ENCODE measurements at places on chromosomes 6 and 20. TPM values are rescaled to one million over a fixed set of nuclear protein-coding genes. Genes with fewer than 3 reads are reported as not detected.
A peak's percentile ranks its signal among the peaks of the same experiment; 100 is the strongest.

- no peak for DNase-seq
- no peaks in the 10 kb centered on the region for H3K27me3 ChIP-seq
- H3K4me3 ChIP-seq = no peak overlapping the region
- H3K4me1 ChIP-seq = peaks cover 14% of the 10 kb centered on the region
- no peak overlapping the region for H3K27ac ChIP-seq
Measured at GRCh38 chr6:139448998-139449610, 74.7 kb upstream of the CITED2 start.

DNA sequence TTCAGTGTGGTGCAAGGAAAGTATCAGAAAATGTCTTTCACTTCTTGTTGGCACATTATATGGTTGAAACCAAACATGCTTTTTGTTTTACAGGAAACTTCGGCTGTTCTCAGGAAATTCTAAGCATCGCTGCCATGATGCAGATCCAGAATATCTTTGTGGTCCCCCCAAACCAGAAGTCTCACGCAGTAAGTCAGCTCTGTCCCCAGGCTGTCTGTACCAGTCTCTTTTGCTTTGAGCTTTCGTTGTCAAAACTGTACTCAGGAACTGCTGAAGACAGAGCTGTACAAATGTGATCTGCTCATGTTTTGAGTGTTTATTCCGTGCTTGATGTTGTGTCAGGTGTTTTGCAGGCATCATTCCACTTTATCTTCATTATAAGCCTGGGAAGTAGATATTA is 59.6 kb downstream of the DHX35 start:
- peaks cover 68% of the 10 kb centered on the region for H3K36me3 ChIP-seq
- H3K27me3 ChIP-seq = no peaks in the 10 kb centered on the region
- H3K4me1 ChIP-seq = no peaks in the 10 kb centered on the region
- H3K4me3 ChIP-seq = no peak overlapping the region
- DNase-seq = no peak

- DNase-seq = no peak
- H3K4me1 ChIP-seq = no peaks in the 10 kb centered on the region
- no peaks in the 10 kb centered on the region for H3K27me3 ChIP-seq
- H3K36me3 ChIP-seq = no peaks in the 10 kb centered on the region
Measured at GRCh38 chr6:96460052-96460700, 61.4 kb upstream of the UFL1 start.

DNA sequence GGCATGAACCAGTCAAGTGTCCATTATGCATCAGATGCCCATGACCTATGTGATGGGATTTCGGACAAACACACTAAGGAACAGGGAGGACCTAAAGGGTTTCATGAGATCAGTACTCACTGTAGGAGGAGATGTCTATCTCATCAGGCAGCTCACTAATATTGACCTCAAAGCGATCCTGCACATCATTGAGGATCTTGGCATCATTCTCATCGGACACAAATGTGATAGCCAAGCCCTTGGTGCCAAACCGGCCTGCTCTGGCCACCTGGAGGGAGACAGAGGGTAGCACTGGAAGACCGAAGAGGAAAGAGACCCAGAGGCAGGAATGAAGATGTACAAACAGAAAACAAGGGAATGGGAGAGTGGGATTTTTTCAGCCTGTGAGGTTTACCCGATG is 1.9 kb downstream of the MCCD1 start:
- no peak for DNase-seq
- H3K4me1 ChIP-seq = peaks cover 24% of the 10 kb centered on the region
- peaks cover 66% of the 10 kb centered on the region for H3K36me3 ChIP-seq
- no peaks in the 10 kb centered on the region for H3K27me3 ChIP-seq

GRCh38 chr6:124432620-124433019 is 529.6 kb upstream of the RNF217 start:
- no peak for DNase-seq
- no peak overlapping the region for H3K27ac ChIP-seq
- H3K4me1 ChIP-seq = no peaks in the 10 kb centered on the region
- no peak overlapping the region for H3K4me3 ChIP-seq
- no peaks in the 10 kb centered on the region for H3K27me3 ChIP-seq
- H3K36me3 ChIP-seq = no peaks in the 10 kb centered on the region

GRCh38 chr6:33313105-33313708 is 671 bp downstream of the TAPBP start:
- peak overlapping the region; percentile 69 for H3K4me3 ChIP-seq
- H3K36me3 ChIP-seq = peaks cover 36% of the 10 kb centered on the region
- peaks cover 22% of the 10 kb centered on the region for H3K4me1 ChIP-seq

DNA sequence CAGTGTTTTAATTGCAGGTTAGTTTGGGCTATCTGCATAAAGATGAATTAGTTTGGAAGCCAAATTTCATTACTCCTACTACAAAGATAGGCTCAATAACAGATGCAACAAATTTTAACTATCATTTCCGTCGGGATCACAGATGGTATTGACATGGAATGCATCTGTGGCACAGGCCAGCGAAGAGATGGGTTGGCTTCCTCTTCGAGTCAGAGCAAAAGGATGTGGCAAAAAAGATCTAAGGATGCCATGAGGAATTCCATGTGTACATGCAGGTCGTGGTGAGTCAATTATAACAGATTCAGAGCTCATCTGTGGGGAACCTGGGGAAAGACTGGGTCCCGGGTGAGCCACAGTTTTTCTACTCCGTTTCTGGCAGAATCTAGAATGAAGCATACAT is 83.0 kb upstream of the CITED2 start:
- H3K4me3 ChIP-seq = no peak overlapping the region
- H3K36me3 ChIP-seq = no peaks in the 10 kb centered on the region
- no peak overlapping the region for H3K27ac ChIP-seq
- DNase-seq = no peak

DNA sequence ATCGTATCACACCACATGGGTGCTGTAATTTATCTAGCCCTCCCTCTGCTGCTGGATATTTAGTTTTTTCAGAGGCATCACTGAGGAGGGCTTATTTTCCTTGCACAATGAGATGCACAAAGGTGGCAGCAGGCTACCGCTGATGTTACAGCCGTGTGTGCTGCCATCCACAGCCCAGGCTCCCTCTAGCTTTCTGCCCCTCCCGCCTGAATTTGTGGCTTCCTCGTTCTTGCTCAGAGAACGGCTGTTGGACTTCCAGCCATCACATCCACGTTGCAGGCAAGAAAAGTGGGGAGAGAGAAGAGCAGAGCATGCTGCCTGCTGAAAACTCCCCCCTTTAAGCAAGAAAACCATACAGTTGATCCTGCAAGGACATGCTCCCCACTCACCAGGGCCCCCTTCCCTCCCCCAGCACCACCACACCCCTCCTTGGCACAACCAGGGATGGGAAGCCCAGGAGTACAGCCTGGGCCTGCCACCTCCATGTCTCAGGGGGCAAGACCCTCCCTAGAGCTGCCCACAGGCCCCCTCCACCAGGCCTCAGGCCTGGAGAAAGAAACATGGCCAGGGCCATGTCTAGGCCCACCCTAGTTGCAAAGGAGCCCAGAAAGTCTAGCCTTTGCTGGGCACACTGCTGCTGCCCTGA is 102.6 kb downstream of the MRPL14 start:
- peaks cover 10% of the 10 kb centered on the region for H3K4me1 ChIP-seq
- H3K27me3 ChIP-seq = no peaks in the 10 kb centered on the region
- H3K4me3 ChIP-seq = no peak overlapping the region
- no peaks in the 10 kb centered on the region for H3K36me3 ChIP-seq

- DNase-seq = no peak
- no peak overlapping the region for H3K27ac ChIP-seq
- peaks cover 21% of the 10 kb centered on the region for H3K4me1 ChIP-seq
- H3K36me3 ChIP-seq = peaks cover 43% of the 10 kb centered on the region
Measured at GRCh38 chr6:150897400-150897943, 32.0 kb downstream of the MTHFD1L start.

DNA sequence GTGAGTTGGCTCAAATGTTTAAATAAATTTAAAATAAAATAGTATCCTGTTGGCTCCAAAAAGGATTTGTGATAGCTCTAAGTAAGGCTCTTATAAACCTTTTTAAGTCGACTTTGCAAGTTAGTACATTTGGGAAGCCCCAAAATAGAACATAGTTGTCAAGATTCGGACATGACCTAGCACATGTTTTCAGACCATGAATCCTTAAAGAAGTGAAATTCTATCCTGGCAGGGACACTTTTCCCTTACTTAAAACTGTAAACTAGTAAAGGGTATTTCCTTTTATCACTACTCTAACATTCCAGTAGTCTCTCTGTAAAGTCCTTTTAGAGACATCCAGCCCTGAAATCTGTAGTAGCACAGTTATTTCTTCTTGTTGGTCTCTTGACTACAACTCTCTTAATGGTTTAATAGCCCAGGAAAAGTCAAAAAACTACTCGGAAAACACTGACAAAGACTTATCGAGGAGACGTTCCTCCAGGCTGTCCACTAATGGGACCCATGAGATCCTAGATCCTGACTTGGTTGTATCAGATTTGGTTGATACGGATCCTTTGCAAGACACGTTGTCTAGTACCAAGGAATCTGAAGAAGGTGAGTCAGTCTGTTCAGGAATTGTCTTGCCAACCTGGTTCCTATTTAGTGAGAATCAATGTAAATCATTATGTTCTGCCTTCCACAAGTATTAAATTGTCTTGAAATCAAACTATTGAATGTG is 83.6 kb downstream of the SCAND1 start:
- peak overlapping the region; percentile 54 for H3K27ac ChIP-seq
- H3K4me1 ChIP-seq = peaks cover 26% of the 10 kb centered on the region
- peak overlapping the region; percentile 21 for H3K4me3 ChIP-seq
- H3K27me3 ChIP-seq = no peaks in the 10 kb centered on the region
- no peak for DNase-seq
- no peaks in the 10 kb centered on the region for H3K36me3 ChIP-seq

GRCh38 chr6:15842727-15843117 is 179.9 kb upstream of the DTNBP1 start:
- no peak overlapping the region for H3K27ac ChIP-seq
- no peak overlapping the region for H3K4me3 ChIP-seq
- no peaks in the 10 kb centered on the region for H3K36me3 ChIP-seq
- H3K4me1 ChIP-seq = no peaks in the 10 kb centered on the region
- DNase-seq = no peak

Gene NR2E1
- 0.03 TPM for total RNA-seq

Gene DEFB132
- not detected for total RNA-seq

Gene SMLR1
- not detected for total RNA-seq

Gene TMEM242
- total RNA-seq = 17.5 TPM

Gene IL17F
- not detected for total RNA-seq

Data from SJSA1 (cell line).